ENCODE measurements at places on chromosomes 4 and X.

DNA sequence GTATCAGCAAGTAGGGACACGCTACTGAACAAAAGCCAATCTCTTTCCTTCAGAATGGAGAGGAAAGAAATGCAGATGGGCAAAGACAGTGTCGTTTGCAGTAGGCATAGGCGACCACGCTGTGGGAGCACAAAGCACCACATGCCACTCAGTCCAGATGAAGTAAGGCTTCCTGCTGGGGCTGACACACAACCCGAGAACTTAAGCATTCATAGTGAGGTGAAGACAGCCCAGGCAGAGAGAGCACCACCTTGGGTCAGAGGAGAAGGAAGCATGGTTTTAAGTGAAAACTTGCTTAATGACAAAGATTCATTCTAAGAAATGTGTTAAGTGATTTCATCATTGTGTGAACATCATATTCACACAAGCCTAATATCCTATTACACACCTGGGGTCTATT is 238.8 kb downstream of the MGST2 start:
- no peak for DNase-seq

GRCh38 chrX:97909245-97909644 is 1025.5 kb downstream of the RPA4 start:
- DNase-seq = no peak

DNA sequence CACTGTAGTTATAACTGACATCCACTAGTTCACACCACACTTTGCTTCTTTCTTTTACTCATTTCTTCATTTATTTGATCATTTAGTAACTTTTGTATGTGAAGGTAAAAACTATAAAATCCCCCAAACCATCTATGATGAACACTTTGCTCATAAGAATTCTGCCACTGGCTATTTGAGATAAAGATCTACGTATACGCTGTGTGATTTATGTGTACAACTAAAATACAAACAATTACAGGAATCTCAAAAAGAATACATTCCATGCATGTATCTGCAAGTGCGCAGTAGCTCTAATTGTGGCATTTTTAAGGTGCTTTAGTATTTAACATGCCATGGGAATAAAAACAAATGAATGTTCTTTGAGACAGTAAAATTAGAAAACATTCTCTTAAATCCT is 156.9 kb upstream of the NAP1L5 start:
- no peak for DNase-seq

DNA sequence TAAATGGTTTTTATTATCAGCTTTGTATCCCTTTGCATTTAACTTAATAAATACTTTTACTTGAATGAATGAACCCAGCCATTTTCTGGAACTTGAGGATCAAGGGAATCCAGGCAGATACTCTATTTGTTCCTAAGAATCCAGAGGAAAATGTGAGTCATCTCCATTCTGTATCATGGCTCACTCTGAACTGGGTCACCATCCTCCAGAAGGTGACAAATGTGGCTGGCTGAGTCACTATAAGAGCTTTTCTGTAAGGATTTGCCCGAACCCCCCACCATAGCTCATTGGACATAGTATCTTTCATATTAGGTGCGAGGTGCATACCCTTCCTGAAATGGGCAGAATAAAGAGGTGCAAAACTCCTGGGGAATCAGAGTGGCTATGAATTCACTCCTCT is 25.8 kb downstream of the RTL9 start:
- no peak for DNase-seq

DNA sequence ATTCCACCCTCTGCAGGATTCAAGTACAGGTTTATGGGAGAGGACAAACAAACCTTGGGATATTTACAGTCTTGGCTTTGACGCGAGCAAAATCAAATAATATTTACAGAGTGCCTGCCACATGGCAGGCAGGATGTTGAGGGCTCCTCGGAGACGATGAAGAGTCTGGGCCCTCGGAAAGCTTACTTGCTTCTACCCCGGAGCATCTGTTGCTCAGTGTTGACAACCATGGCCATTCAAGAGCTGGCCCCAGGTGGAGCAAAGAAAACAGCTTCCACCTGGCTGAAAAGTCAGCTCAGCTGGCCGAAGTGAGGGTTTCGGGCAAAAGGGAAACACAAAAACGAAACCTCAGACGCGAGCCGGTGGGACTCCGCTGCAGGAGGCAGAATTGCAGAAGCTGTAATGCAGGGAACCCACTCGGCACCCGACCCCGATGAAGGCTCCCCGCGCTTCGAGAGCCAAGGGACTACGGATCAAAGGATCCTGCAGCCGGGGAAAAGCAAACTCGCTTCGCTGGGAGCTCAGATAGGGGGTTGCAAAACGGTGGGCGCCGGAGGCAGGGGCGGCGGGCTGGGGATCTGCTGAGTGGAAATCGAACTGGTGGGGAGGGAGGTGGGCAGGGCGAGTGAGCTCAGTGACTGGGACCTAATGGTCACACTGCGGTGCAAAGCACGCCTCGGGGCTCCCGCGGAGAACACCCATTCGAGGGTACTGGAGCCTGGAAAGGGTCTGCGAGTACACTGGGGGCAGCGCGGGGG is 805 bp downstream of the ATP8A1 start:
- DNase-seq = no peak

DNA sequence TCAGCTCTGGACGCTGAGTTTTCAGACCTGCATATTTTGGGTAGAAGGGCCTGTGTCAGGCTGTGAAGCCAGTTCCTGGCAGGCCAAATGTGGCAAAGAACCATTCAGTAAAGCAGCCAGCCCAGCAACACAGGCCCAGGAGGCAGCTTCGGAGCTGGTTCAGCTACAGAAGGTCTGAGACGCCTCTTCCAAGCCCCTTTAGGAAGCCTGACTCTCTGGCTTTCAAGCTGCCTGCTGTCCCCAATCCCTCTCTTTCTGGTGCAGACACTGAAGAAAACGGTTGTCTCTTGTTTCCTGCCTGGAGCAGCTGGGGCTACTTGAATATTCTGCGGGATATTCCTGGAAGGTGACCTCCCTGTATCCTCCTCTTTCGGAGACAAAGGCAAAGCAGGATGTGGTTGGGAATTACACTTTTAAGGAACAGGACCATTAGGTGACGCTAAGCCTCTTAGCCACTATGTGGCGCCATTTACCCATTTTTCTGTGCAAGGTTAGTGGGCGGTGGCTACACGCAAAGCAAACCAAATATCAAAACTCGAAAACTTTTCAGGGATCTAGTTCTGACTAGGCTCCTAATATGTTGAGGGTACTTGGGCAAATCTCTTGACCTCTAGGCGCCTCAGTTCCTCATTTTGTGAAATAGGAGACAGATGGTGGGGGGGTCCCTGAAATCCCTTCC is 47.2 kb upstream of the LAS1L start:
- peak; percentile 11 for DNase-seq

DNA sequence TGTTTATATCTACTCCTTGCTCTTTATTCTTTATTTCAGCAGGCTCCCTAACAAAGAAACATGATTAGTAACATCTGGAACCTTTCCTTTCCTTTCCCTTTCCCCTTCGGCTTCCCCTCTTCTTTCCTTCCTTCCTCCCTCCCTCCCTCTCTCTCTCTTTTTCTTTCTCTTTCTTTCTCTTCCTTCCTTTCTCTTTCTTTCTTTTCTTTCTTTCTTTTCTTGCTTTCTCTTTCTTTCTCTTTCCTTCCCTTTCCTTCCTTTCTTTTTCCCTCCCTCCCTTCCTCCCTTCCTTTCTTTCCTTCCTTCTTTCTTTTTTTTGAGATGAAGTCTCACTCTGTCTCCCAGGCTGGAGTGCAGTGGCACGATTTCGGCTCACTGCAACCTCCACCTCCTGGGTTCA is 30.7 kb upstream of the RBMX start:
- no peak for DNase-seq

DNA sequence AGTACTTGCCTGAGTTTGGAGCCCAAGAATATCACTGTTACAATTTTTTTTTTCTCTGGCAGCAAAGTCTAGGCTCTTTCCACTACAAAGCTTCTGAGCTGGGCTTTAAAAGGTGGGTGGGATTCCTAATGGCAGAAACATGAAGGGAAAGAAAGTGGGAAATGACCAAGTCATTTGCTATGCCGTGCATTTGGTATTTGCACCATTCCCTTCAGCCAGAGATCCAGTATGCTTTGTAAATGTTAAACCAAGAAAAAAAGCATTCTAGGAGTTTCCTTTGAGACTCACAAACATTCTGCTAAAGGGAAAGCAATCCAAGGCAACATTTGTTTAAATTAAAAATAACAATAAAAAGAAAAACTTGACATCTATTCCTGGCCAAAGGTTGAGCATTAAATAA is 451.2 kb downstream of the RAB28 start:
- DNase-seq = no peak

GRCh38 chr4:155887847-155888570 is 15.5 kb upstream of the TDO2 start:
- no peak for DNase-seq

GRCh38 chr4:92182736-92183407 is 120.9 kb upstream of the GRID2 start:
- DNase-seq = no peak

GRCh38 chrX:23066588-23067281 is 67.0 kb downstream of the DDX53 start:
- DNase-seq = no peak

- DNase-seq = peak; percentile 13
Observed at GRCh38 chr4:137125011-137125410, 407.3 kb downstream of the PCDH18 start.

DNA sequence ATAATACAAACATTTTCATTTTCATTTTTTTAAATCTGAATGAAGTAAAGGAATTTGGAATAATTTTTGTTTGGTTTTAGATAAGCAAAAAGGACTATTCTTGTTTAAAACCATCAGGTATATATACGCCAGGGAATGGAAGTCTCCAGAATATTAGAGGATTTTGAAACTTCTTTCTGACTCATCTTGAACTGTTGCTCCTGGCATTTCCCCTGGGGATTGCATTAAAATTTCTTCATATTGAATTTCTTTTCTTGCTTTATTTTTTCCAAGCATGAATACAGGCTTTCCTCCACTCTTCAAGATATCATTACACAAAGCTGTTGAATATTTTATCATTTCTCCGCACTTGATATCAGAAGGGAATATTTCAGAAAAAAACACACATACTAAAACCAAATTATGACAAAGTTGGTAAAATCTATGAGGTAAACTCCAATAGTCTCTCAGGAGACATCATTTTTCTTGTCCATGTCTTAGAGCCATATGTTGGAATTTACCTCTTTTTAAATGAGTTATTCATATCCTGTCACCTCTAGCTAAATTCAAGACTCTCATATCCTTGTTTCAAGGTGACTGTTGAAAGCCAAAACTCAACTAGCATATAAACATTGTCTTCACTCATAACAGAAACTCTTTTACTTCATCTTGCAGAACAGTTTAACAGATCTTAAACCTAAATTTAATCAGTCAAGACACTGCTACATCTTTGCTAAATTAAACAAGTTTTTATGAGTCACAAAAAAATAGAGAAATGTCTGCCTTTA is 20.7 kb upstream of the CSN1S1 start:
- peak; percentile 24 for DNase-seq

GRCh38 chrX:1147611-1148515 is 64.6 kb downstream of the CRLF2 start:
- no peak for DNase-seq

GRCh38 chrX:152878976-152879755 is 18.7 kb upstream of the ZNF185 start:
- DNase-seq = no peak

- DNase-seq = no peak
Observed at GRCh38 chr4:833156-833555, 7.2 kb upstream of the CPLX1 start.

DNA sequence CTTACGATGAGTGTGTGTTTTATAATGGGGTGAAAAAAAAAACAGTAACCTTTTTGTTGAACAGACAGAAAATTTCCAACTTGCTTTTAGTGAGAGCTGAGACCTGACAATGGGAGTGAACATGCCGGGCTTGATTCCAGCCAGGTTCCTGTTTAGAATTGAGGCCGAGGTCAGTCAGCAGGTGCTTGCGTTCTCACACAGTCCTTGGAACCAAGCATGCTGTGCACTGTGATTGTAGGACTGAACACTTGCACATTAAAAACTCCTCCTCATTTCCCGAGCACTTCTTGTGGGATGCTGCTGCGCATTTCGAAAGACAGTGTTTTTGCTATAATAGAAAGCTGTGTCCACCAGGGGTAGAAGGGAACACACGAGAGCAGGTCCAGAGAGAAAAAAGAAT is 51.8 kb downstream of the TMEM131L start:
- no peak for DNase-seq

GRCh38 chrX:133254666-133255065 is 36.5 kb upstream of the TFDP3 start:
- DNase-seq = no peak

DNA sequence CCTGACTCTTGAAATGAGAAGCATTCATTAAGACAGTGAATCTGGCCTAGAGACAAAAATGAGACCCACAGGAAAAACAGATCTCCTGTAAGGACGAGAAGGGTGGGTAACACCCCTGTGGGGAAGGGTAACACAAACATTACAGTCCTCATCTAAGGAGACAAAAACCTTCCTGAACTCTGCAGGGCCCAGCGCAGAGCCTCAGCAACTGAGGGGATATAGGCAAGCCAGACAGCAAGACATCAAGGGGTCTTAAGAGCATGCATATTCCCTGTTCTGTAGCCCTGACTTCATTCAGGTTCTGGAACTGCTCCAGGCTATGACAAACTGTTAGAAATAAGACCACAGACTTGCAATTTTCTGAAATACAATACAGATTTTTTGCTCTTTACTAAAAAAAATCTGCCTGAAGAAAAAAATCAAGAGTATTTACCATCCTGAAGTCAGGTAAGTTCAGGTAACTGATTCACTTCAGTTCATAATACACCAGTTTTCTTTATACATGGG is 15.5 kb downstream of the COX18 start:
- no peak for DNase-seq

GRCh38 chr4:2046031-2046961 is 12.8 kb upstream of the NAT8L start:
- no peak for DNase-seq

DNA sequence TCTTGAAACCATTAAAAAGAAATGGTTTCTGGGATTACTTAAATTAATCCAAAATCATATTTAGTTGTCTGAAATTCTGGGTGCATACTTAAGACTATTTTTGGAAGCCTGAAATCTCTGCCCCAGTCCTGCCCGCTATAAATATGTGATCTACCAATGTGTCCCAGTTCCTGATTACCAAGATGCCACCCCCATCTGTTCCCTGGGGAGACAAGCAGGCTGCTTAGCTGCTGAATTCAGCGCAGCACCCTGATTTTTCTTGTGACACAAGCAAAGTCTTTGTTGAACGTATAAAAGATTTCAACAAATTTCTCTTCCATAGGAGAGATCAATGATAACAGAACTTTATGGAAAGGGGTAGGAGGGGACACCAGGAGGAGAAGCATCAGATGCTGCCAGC is 100.6 kb upstream of the PRPS2 start:
- DNase-seq = no peak

Measured in brain pericyte (primary cell).